ENCODE measurements at places on chromosomes 1 and 21.

- DNase-seq = peak; percentile 80
Measured at GRCh38 chr1:244599937-244600350, 53.0 kb upstream of the DESI2 start.

DNA sequence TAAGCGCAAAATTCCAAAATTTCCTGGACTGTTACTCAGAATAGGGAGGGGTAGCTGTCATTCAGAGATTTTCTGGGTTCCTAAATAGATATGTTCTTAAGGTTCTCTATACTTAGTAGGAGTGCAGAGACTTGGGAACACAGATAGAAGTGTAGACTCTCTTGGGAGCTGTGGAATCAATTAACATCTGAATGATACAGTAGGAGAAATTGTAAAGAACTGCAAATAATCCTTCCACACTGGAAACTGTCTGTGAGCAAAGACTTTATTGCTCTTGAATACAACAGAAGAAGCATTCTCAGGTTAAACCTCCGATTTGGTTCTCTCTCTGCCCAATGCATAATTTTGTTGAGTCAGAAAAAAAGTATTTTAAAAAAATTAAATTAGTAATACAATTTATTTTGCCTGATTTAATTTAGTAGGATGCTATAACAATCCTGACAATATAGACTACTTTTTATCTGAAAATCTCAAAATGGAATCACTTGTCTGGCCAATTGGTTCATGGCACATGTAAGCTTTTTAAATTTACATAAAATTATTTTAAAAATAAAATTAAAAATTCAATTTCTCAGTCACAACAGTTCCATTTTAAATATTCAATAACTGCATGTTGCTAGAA is 1754.3 kb downstream of the PLA2G4A start:
- no peak for DNase-seq

DNA sequence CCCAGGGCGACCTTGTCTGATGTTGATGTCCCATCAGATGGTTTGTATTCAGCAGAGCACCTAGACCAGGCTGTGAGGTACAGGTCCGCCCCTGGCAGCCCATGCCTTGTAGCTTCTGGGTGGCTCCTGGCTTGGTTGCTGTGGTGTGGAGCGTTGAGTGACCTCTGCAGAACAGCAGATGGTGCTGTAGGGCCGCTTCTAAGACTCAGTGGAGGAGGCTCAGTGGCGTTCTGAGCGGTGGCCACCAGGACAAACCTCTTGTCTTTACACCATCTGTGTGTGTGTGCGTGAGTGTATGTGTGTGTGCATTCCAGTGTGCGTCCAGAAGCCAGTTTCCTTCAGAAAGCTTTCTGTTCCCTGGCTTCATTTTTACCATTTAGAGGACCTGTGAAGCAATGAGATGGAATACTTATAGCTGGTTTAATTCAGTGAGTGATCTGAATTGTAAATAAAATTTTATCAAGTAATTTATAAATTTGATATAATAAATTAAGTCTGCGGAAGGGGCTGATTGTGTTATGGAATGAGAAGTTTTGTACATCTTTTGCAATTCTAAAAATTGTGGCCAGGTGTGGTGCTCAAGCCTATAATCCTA is 66.1 kb downstream of the ADARB1 start:
- DNase-seq = peak; percentile 80

- DNase-seq = peak; percentile 64
Measured at GRCh38 chr1:153805042-153805745, 30.0 kb downstream of the SLC27A3 start.

DNA sequence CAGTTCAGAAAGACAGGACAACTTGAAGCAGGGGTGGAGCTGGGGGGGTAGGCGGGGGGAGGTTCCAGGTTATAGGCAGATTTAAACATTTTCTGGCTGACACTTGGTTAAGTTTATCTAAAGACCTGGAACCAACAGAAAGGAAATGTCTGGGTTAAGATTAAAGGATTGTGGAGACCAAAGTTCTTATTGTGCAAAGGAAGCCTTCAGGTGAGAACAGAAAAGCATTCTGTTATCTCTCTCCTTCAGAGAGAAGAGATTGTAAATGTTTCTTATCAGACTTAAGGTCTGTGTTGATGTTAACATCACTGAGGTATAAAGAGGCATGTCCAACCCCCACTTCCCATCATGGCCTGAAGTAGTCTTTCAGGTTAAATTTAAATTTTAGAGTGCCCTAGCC is 3.7 kb upstream of the ACADM start:
- no peak for DNase-seq

DNA sequence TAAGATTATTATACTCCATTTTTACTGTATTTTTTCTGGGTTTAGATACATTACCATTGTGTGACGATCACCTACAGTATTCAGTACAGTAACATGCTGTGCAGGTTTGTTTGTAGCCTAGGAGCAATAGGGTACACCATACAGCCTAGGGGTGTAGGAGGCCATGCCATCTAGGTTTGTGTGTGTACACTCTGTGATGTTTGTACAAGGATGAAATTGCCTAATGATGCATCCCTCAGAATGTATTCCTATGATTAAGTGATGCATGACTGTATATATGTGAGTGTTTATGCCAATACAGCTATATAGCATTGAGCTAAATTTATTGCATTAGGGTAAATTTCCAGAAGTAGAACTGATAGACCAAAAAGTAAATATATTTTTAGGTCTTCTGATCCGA is 23.3 kb downstream of the TUFT1 start:
- no peak for DNase-seq

DNA sequence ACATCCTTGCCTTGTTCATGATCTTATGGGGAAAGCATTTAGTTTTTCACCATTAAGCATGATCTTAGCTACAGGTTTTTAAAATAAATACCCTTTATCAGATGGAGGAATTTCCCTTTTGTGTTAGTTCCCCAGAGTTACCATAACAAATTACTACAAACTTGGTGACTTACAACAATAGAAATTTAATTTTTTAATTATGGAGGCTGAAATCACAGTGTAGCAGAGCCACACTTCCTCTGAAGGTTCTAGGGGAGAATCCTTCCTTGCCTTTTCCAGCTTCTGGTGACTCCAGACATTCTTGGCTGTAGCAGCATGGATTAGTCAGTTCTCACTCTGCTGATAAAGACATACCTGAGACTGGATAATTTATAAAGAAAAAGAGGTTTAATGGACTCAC is 18.5 kb downstream of the MIGA1 start:
- no peak for DNase-seq

GRCh38 chr1:111737216-111738132 is 1.7 kb downstream of the INKA2 start:
- DNase-seq = no peak

DNA sequence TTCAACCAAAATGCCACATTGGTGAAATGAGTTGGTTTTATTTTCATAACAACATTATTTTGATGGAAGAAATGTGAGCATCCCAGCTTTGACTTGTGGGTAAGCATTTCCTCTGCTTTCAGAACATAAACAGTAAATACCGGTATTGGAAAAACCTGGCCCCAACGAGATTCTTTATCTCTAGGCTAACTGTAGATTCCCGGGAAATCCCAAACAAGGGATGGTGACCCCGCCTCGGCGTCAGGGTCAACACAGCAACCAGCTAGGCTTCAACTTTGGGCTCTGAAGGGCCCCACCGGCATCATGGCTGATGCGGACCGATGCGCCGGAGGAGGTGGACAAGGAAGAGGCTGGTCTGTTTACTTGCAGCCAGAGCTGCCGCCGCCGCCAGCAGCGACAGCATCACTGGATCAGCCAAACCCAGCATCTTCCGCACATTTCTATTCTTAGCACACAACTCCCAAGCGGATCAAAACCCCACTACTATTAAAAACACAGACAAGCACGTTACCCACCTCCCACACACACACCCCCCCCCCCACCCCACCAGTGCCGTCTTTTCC is 1.1 kb downstream of the AKT3 start:
- peak; percentile 54 for DNase-seq

GRCh38 chr1:211738691-211739301 is 63.4 kb upstream of the NEK2 start:
- peak; percentile 25 for DNase-seq

- no peak for DNase-seq
Measured at GRCh38 chr1:205565799-205566198, 61.3 kb downstream of the CDK18 start.

- no peak for DNase-seq
Measured at GRCh38 chr1:153293851-153294250, 18.9 kb downstream of the PGLYRP3 start.
